AG04449 (cell line): ENCODE measurements at places on chromosomes 1 and 21.

- no peak for DNase-seq
These were observed 28.4 kb upstream of the NLRP3 start for GRCh38 chr1:247387565-247387964.

DNA sequence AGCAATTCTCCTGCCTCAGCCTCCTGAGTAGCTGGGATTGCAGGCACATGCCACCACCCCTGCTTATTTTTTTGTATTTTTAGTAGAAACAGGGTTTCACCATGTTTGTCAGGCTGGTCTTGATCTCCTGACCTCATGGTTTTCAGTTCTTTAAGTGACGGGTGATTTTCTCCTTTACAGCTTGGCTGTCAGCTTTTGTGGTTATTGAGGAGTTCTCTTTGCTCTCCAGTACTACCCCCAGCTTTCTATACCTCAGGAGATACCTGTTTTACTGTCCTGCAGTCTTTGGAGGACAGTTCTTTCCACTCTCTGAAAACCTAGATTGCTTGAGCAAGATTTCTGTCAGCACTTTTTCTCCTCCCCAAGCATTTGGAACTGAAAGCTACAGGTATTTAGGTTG is 45.9 kb upstream of the EGLN1 start:
- DNase-seq: no peak

DNA sequence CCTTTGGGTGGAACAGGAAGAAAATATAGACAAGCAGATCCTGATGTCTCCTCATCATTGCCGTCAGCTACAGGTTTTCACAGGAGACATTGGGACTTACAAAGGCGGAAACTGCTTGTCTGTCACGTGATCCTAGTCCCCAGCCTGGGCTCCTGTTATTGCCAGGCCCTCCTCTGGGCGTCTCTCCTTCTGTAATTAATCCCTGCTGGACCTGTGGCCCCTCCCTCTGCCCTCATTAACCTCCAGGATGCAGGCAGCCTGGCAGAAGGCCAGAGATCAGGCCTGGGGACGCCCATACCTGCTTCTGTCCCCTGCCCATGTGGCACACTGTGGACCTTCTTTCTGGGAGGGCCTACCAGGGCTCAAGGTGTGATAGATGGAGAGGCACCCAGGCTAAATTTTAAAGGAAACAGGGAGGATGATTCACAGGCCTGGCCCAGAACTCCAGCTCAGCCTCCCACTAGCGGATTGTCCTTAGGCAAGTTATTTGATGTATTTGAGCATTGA is 2.4 kb downstream of the S100A5 start:
- DNase-seq: no peak

- DNase-seq: no peak
These were observed 210.3 kb downstream of the SLC35F3 start for GRCh38 chr1:234114648-234115307.

- no peak for DNase-seq
These were observed 16.7 kb upstream of the TTLL10 start for GRCh38 chr1:1157033-1157365.

DNA sequence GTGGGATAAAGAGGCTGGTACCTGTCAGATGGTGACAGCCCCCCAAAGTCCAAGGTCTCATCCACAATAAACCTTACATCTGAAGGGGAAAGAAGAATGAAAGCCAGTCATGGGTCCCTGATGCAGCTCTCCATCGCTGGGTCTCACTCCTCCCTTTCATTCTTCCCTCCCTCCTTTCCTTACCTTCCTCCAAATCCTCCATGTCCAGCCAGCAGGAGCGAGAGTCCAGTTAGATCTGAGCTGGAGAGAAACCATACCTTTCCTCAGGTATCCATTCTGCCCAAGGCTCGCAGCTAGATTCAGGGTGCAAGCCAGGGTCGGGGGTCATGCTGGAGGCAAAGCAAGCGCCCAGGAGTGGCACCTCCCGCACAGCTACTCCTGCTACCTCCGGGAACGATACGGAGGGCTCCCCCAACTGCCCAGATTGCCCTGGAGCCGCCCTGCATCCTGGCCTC is 421 bp downstream of the PSRC1 start:
- no peak for DNase-seq

DNA sequence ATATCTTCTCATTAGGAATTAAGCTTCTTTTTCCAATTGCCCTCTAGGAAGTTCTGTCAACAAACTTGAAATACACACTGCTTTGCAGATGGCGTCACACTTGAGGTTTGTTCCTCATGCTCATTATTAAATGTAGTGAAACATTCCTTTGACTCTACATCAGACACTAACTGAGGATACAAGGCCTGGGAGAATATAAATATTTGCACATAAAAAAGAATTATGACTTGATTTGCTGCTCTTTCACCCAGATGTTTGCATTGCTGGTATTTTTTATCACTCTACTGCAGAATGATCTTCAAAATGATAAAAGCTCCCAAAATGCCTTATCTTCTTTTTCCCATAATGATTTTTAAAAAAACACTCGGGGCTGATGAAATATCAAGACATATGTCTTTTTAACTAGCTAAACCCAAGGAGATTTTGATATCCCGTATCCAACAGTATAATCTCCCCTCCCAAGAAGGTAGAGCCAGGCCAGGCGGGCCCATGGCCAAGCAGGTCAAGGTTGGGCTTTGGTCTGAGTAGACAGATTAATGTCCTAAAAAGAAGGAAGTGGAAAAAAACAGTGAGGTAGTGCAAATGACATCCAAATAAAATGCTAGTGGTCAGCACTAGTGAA is 264.6 kb downstream of the HHIPL2 start:
- peak; percentile 90 for DNase-seq

GRCh38 chr1:51724797-51725196 is 107.9 kb downstream of the OSBPL9 start:
- no peak for DNase-seq

- DNase-seq: no peak
These were observed 28.9 kb downstream of the OLFM3 start for GRCh38 chr1:101967871-101968270.

- peak; percentile 61 for DNase-seq
These were observed 74.2 kb downstream of the PTPRC start for GRCh38 chr1:198713081-198713480.

DNA sequence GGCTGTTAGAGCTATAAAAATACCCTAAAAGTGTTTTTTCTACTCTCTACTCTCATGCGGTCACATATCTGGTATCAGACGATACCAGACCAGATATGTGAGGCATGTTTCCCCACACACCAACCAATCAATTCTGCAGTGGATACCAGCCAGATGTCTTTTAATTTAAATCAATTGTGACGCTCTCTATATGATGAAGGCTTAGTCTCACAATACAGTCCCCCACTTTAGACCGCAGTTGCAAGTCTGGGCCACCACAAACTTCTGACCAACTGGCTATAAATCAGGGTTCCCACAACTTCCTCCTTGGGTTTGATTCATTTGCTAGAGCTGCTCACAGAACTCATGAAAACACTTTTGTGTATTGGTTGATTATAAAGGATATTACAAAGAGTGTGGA is 586.1 kb upstream of the ZP4 start:
- DNase-seq: no peak

DNA sequence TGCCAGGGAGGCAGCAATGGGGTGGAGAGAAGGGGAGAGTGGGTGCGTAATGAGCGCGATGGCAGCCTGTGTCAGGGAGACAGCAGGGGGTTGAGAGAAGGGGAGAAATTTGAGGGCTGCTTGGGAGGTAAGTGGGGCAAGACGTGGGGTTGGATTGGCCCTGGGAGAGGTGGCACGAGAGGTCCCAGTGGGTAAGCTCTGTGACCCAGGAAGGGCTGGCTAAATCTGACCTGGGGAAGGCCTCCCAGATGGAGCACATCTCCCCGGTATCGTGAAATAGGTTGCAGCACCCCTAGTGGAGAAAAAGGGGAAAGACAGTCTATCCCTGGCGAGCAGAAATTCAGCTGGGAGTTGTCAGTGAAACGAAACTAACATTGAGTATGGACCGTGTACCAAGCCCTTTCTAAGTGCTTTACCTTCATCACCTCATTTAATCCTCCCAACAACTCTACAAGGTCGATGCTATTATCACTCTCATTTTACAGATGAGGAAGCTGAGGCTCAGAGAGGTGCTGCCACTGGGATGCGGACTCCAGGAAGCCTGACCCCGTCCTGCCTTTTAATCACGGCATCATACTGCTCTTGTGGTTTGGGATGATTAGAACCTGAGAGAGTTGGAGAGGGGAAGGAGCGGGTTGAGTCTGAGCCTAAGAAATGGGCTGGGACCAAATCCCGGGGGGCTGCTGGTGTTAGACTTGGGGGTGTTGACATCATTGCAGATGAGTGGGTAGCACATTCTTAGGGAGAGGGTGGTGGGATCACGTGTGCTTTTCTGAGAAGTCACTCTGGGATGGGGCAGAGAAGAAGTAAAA is 56.6 kb upstream of the RPL11 start:
- DNase-seq: peak; percentile 12

- DNase-seq: no peak
These were observed 5.5 kb downstream of the KLF18 start for GRCh38 chr1:44135886-44136285.

DNA sequence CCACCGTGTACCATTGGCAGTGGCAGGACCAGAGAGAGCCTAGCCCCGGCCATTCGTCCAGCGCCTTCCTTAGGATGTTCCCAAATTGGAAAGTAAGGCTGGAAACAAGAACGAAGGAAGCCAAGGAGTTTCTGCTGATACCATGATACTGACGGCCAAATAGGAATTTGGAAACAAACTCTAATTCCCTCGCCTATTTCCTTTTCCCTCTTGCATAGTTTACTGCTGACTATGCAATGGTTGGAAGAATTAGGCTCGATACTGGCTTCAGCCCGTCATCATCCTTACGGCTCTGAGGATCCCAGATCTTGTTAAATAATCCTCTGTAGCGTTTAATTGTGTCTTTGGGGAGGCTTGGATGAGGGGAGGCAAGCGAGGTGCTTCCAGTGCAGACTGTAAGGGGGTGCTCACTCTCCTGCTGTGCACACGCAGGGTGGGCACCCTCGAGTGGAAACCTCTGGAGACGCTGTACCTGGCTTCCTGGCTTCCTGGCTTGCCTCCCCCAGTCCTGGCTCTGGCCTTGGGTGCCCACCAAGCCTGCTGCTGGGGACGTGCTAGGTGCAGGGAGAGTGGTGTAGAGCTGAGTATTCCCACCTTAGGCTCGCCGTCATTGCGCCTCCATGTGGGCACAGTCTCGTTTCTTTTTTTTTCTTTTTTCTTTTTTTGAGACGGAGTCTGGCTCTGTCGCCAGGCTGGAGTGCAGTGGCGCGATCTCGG is 27.4 kb upstream of the CAMTA1 start:
- DNase-seq: no peak

- no peak for DNase-seq
These were observed 85.2 kb upstream of the TMPRSS2 start for GRCh38 chr21:41593051-41593759.

DNA sequence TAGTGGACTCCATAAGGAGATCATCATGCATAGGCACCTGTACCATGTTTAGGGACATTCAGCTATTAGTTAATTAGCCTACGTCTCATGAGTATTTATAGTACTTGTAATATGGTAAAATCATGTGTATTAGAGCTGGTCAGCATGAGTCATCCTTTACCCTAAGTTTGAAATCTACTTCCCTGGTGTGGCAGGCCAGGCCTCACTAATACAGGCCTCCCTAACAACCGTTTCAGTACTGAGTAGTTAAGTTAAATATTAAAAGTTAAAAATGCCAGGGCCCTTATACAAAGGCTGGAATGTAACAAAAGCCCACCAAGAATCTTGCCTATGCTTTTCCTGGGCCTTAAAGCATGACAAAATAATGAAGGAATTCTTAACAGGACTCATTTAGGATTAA is 356.3 kb upstream of the DPYD start:
- peak; percentile 44 for DNase-seq

GRCh38 chr1:44831516-44831915 is 11.5 kb downstream of the PTCH2 start:
- no peak for DNase-seq

DNA sequence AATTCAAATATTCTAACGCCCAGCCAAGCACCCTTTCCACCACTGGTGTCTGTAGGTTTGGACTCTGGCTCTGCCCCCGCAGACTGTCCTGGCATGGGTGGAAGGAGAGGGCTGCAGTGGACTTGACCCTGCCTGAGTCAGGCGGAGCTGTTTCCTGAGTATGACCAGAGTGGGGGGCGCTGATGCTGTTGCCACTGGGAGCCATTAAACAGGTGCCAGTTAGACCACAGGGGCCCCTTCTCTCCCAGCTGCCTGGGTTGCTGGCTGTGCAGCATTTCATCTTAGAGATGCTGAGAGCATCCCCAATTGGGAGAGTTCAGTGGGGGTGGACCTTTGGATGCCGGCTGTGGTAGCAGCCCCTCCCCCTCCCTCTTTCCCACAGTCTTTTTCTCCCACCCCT is 539.5 kb downstream of the MATN1 start:
- no peak for DNase-seq

- DNase-seq: no peak
These were observed 45.5 kb downstream of the NCF2 start for GRCh38 chr1:183544598-183545297.

DNA sequence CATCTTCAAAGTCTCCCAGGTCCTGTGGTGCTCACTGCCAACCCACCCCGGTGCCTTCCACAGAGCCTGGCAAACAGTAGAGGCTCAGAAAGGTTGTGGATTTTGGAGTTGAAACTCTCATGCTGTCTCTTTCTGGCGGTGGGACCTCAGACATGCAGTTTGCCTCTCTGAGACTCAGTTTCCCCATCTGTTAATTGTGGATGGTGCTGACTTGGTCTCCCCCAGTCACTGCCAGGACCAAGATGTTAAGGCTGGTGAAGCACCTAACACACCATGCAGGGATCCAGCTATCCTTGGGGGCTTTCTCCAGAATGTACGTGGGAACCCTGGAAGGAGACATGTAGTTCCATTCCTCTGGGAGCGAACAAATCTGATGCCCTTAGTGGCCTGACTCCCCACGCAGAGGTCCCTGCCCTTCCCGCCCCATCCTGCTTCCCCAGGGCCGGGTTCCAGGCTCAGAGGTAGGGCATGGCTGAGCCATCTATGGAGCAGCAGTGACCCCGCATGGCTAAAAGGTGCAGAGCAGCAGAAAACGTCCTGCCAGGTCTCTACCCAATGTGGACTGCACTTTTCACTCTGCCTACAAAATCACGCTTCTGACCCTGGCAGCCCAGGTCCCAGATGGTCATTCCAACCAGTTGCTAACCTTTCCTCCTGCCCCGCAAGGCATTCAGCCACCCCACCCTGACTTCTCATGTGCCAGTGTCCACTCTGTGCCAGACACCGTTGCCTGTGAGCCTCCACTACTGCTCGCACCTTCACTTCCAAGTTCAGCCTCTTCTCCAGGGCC is 9.2 kb upstream of the TTC22 start:
- DNase-seq: no peak

DNA sequence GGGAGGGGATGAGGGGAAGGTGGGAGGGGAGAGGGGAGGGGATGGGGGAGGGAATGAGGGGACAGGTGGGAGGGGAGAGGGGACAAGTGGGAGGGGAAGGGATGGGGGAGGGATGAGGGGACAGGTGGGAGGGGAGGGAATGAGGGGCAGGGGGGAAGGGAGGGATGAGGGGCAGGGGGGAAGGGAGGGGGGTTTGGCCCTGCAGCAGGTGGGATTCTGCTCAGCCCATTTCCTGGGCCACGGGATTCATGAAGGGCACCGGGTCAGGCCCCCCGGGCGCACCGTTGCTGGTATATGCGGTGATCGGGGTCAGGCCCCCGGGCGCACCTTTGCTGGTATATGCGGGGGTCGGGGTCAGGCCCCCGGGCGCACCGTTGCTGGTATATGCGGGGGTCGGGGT is 15.1 kb upstream of the SAMD11 start:
- DNase-seq: no peak
